Hematopoietic multipotent progenitor cell treated with erythropoietin and hydrocortisone succinate and interleukin-3 and kit ligand, for 6 days (in vitro differentiated cells): ENCODE measurements at places on chromosomes 7 and 10.

GRCh38 chr7:20170633-20171032 is 46.6 kb downstream of the MACC1 start:
- no peak for DNase-seq

DNA sequence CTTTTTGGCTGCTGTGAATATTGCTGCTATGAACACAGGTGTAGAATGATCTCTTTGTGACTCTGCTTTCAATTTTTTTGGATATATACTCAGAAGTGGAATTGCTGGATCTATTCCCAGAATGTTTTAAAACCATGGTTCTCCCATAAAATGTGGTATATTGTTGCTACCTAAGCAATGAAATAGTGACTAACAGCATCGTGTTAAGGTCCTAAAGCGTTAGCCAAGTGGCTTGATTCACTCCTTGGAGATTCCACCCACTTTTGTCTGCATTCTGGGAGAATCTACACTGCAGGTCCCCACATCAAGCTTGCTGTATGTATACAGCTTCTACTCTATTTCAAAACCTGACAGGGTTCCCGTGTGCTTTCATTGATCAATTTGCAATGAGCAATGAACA is 105.6 kb downstream of the CDK6 start:
- no peak for DNase-seq

GRCh38 chr10:111089293-111089692 is 12.5 kb downstream of the ADRA2A start:
- no peak for DNase-seq

DNA sequence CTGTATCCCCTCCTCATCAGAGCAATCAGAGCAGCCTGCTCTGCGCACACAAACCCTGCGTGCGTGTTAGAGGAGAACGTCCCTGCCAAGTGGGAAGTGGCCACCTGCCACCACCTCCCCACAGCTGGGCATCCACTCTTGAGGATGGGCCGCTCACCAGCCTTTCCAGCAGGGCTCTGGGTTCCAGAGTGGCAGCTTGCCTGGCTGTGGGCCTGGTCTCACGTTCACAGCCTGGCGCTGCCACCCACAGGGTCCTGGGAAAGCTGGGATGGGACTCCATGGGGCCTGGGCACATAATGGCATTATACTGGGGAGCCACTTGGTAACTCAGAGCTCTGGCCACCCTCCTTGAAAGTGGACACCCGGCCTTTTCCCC is 151.1 kb upstream of the PPP2R2D start:
- no peak for DNase-seq

DNA sequence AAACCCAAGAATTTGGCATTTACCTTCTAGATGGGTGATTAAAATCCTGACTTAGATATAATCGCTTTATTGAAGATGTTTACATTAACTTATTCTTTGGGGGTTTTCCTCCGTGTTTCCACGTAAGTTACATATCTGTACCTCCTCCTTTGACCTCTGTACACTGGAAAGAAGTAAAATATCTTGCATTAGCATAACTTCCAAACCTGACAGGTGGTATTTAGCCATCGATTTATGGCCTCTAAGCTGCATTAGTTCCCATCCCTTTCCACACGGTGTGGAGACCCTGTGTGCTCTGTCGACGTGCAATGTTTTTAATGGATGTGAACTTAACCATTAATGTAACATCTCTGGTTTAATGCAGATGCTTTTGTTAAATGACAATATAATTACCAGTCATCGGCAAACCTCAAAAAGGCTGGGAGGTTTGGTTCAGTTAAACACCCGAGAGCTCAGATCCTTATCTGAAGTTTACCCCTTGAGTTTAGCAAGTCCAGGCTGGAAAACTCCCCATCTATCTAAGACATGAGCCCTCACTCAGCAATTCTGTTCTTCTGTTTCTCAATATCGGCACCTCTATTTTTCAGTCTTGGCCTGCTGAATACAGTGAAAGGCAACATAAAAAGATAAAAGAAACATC is 295.2 kb downstream of the GATA3 start:
- no peak for DNase-seq

GRCh38 chr10:130049244-130049643 is 61.4 kb downstream of the C10orf143 start:
- no peak for DNase-seq

DNA sequence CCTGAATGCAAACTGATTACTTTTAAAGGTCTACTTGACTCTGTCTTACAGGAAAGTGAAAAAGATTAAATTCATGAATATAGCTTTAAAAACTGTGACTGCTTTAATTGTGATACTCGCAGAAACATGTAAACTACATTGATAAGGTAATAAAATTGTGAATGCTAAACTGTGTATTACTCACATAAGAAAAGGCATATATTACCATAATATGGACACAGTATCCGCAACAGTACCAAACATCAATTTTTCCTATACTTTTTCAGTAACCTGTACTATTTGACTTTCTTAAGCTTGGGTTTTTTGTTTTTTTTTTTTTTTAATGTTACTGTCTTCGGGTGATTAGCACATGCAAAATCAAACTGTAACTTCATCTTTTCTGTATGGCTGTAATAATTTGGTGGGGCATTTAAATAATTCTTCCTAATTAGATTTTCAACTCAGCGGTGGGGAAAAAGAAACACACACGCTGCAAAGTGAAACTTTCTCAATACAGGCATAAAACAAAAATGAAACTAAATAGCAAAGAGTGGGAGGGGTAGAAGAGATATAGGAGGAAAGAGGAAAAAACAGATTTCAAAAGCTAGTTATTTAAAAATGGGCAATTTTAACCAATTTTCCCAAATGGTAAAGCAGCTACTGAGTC is 23.2 kb downstream of the NT5C3A start:
- peak; percentile 52 for DNase-seq

DNA sequence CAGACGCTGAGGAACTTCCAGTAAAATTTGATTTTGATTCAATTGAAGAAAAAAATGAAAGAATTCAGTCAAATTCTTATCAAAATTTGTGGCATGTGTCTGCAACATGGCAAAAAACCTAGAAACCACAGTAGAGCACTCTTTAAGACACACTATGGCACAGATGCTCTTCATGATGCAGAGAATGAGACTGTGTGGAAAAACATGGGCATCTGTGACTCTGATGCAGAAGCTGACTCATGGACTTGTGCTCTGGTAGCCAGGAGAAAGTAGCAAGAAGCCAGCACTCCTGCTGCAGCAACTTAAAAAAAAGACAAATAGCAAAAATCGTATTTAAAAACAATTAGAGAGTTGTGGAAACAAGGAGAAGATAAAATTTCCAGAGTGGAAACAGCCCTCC is 8.9 kb upstream of the KCNK18 start:
- no peak for DNase-seq

GRCh38 chr7:47538846-47539311 is 43.0 kb downstream of the TNS3 start:
- no peak for DNase-seq

DNA sequence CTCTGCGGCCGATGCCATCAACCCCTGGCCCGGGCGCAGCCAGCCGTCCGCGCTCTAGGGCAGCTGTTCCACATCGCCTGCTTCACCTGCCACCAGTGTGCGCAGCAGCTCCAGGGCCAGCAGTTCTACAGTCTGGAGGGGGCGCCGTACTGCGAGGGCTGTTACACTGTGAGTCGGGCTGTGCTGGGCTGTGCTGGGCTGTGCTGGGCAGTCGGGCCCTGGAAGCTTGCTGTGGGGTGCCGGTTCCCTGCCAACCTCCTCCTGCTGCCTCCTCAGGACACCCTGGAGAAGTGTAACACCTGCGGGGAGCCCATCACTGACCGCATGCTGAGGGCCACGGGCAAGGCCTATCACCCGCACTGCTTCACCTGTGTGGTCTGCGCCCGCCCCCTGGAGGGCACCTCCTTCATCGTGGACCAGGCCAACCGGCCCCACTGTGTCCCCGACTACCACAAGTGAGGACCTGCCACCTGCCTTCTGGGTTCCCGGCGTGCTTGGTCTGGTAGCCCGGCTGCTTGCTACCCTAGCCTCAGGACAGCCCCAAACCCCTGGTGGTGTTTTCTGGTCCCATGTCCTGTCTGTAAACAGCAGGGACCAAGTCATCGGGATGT is 7.5 kb downstream of the ZYX start:
- no peak for DNase-seq

GRCh38 chr7:68334636-68335272 is 1263.5 kb upstream of the AUTS2 start:
- DNase-seq, result no peak

GRCh38 chr7:159078911-159079270 is 65.8 kb downstream of the VIPR2 start:
- no peak for DNase-seq

- DNase-seq, result peak; percentile 62
These were observed 115.9 kb upstream of the ADAM12 start for GRCh38 chr10:126504063-126504760.

- DNase-seq, result no peak
These were observed 496.7 kb downstream of the TYW1 start for GRCh38 chr7:67493366-67493765.

- DNase-seq, result no peak
These were observed 93.5 kb upstream of the MPP7 start for GRCh38 chr10:28396331-28396730.

GRCh38 chr10:75403939-75404814 is 2.6 kb upstream of the ZNF503 start:
- DNase-seq, result no peak

DNA sequence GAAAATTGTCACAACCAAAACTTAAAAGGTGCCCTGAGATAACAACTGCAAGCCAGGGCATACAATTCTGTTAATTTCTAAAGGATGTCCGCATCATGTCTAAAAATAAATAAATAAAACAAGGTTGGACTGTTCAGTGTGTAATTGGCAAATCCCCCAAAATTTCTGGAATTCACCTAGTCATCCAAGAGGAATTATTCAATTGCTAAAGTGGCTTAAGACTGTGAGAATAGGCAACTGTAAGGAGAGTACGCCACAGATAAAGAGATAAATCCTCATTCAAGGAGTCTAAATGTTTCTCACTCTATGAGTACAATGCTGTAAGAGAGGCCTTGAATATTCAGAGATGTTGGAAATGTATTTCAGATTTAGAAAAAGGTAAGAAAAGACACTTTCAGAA is 37.2 kb downstream of the PIK3AP1 start:
- DNase-seq, result no peak

DNA sequence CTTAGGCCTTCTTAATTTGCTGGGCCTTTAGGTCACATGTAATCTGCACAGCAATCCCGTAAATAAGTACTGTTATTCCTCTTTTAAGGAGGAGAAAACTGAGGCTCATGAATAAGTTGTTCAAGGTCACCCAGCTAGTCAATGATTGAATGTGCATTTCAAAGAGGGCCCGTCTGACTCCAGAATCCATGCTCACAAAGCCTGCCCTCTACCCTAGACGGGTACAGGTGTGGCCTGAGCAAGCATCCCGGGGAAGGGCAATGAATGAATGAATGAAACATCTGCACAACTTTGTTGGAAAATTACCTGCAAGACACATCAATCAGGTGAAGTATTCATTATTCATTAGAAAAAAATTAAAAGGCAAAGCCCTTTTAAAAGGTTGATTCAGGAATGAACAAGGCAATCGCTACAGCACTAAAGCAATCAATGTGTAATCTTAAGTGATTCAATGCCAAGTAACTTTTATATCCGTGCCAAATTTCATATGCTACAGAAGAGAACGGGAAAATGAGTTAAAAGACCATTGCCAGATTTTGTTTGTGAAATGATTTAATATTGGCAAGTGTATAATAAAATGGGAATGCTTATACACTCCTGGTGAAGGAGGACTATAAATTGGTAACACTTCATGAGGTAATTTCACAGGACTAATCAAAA is 61.1 kb downstream of the TLL2 start:
- no peak for DNase-seq

DNA sequence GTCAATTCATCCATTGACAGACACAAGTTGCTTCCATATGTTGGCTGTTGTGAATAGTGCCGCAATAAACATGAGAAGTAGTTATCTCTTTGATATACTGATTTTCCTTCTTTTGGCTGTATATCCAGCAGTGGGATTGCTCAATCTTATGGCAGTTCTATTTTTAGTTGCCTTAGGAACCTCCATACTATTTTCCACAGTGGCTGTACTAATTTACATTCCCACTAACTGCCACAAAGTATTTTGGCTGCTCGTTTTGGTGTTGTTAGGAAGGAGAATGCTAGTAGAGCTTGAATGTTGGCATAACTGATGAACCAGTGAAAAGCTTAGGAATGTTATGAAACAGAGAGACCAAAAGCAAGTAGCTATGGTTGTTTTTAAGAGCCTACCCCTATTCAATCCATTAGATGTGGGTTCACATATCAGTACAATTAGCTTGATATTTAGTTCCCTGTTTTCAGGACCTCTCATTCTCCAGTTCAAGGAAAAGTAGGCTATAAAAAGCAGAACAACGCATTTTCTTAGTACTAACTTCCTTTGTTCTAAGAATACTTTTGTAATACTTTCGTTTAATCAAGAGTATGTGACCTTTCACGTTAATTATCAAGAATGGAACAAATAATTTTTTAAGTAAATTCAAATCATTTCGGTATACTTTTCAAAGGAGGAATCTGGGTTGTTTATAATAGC is 100.3 kb downstream of the FAS start:
- DNase-seq, result peak; percentile 53

GRCh38 chr10:84531396-84531795 is 203.0 kb downstream of the CCSER2 start:
- DNase-seq, result no peak

DNA sequence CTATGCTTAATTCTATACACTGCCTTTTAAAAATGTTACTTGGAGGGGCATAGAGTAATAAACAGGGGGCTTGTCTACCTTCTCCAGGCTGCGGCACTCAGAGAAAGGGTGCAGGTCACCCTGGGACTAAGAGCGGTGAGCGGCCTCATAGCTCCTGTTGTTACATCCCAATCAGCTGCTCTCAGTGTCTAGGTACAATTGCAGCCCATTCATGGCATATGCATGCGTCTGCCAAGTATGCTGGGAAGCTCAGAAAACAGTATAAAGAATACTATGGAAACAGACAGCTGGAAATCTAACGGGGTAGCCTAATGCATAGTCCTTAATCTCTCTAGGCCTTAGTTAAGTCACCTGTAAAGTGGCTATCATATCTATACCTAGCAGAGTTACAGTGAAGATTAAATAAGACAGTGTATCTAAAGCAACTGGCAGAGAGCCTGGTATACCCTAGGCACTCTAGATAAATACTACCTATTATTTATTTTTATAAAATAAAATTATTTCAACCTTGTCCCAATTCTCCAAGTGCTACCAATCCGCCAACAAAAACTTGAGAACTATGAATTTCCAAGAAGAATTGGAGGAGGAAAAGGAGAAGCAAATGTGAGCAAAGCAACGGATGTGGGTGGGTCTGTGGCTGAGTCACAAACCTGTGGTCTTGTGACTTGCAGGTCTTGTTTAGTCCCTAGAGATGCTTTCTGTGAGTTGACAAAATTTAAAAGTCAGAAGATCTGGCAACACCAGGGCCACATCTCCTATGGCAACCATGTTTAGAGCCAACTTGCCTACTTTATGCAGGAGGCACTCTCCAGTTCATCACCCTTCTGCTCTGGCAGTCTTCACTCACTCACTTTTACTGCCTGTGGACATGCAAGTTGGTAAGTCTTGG is 183.0 kb downstream of the RAPGEF5 start:
- peak; percentile 77 for DNase-seq

DNA sequence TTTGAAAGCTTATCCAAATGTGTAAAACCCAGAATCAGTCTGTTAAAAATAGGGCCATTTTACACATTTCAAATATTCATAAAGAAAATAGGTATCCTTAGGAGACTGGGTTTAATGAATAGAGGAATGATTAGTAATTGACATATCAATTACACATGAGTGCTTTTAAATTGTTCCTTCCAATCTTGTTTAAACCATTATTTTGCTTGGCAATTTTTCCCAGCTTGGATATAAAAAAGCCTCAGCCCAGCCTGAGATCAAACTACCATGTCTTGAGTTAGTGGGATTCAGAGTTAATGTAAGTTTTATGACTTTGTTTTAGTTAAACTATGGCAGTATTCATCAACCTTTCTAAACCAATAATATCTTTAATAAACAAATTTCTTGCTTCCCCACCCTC is 28.3 kb downstream of the PARP12 start:
- DNase-seq, result no peak
